Right cardiac atrium (tissue), 5 donors: ENCODE measurements at places on chromosomes 5 and 9. TPM values are rescaled to one million over a fixed set of nuclear protein-coding genes. Genes with fewer than 3 reads are reported as not detected.
A peak's percentile ranks its signal among the peaks of the same experiment; 100 is the strongest.

DNA sequence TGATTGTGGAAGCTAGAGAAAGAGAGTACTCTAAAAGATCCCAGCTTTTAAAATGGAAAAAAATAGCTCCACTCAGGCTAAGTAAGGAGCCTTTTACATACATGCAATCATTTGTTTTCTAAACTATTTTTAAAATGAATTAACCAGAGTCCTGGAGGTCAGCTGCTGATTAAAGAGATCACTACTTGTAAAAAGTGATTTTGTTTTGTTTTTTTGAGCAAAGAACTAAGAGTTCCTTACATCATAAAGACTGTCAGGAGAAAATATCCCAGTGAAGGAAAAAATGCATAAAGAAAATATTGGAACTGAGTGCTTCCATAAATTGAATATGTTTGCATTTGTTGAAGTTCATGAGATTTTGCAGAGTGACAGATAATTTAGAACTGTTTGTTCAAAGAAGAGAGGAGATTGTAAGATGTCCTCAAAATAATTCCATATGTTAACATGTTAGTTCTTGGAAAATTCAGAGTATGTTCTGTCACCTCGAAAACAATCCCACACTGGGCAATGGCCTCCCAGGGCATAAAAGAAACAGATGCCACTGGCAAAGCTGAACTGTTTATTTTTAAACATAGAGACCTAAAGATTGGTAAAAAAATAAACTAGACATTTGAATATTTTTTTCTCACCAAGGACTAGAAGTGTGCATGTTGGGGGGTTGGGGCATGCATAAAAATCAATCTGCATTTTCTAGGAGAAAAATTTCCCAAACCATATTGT is 264.7 kb downstream of the NPR3 start:
- no peak for DNase-seq

DNA sequence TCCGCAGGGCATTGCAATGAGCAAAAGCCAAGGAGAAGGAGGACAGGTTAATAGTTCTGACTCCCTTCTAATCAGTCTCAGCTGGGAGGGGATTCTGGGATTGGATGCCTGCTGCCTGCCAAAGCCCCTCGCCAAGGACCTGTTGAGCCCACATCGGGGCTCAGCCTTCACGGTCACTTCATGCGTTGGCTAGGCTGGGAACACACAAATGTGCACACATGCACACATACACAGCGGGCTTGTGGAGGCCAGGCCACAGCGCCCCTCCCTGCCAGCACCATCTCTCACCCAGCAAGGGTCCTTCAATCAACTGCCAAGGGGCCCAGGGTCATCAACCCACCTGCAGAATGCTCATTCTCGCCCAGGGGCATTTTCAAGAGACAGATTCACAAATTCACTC is 113.9 kb downstream of the C5orf15 start:
- no peak for DNase-seq

- DNase-seq = no peak
Measured at GRCh38 chr5:41517909-41518308, 7.5 kb upstream of the PLCXD3 start.

DNA sequence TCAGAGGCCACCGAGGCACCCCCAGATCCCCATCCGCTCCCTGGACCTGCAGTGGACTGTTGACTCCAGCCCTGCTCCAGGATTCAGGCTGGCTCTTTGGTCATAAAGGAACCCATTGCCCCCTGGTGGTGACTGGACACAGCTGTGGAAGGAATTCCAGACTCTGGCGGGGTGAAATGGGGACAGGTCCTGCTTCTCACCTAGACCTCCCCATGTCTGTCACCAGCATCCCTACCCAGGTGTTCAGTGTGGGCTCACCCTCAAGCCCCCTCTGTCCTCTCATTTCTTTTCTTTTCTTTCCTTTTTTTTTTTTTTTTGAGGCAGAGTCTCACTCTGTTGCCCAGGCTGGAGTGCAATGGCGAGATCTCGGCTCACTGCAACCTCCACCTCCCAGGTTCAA is 25.5 kb upstream of the STXBP1 start:
- DNase-seq = peak; percentile 90

- no peak for DNase-seq
Measured at GRCh38 chr5:95712347-95712958, 18.7 kb upstream of the RHOBTB3 start.

DNA sequence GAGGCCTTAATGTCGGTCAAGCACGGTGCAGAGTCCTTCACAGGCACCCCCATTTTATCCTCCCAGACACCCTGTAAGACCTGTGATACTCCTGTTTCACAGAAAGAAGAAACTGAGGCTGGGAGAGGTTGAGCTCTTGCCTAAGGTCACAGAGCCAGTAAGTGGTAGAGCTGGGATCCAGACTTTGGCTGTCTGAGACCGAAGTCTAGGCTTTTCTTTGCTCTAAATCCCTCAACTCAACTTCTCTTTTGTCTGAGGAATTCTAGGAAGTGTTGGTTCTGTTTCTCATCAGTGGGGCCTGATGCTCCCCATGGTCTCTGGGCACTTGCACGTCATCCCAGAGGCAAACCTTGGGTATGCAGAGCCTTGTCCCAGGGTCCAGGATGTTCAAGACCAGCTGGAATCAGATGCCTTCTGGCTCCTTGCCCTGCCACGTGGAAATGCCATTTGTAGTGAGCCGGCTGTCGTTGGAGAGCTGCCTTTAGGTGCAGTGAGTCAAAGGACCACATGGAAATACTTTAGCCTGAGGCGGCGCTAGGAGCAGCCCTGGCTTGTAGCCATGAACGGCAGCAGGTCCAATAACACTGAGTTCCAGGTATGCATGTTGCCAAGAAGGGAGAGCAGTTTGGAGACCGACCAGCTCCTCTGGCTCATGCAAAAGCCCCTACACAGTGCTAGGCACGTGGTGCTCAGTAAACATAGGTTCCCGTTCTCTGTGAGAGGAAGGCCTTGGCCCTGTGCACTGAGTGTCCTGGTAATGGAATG is 9.2 kb downstream of the DCANP1 start:
- DNase-seq = peak; percentile 65

DNA sequence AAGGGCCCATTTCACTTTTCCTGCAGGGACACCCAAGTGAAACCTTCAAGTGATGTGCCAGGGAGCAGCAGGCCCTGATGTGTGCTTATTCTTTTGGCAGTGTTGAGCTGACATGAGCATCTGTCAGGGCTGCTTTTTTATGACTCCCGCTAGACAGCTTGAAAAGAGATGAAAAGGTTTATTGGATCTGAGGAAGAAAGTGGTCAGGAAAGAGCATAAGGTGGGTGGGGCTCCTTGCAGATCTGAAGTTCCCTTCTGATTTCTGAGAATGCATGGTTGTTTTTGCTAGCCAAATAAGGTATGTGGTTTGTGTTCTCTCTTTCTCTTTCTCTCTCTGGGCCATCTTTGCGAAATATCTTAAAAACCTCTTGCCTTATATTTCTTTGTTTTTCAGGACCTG is 316.1 kb downstream of the DMRT2 start:
- DNase-seq = no peak

- DNase-seq = no peak
Measured at GRCh38 chr9:23073136-23073535, 626.5 kb downstream of the DMRTA1 start.

DNA sequence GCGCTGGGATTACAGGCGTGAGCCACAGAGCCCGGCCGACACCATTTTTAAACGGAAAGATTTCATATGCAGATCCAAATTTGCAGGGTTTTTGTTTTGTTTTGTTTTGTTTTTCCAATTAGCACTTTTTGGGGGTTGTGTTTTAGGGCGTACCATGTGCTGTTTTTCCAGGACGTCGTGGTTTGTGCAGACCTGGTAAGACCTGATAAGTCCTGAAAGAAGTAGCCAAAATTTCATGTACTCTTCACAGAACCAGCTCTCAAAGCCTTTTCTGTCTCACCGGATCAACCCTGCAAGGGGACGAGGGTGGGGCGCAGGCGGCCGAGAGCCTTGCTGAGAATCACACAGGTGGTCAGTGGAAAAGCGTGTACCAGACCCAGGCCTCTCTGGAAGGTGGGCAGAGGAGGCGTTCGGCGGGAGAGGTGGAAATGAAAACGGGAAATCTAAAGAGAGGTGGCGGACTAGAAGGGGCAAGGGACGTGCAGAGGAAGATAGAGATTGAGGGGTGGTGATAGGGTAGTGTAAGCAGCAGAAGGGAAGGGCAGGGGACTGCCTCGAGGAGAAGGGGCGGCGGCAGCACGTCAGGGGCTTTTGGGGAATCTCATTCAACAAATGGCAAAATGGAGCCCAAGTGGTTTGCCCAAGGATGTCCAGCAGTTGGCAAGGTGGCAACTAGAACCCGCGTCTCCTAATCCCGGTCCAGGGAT is 1.1 kb upstream of the FAF2 start:
- DNase-seq = peak; percentile 18

The GLRA1 gene
- not detected for total RNA-seq
